BE2C (cell line): ENCODE measurements at places on chromosomes 4 and X.

DNA sequence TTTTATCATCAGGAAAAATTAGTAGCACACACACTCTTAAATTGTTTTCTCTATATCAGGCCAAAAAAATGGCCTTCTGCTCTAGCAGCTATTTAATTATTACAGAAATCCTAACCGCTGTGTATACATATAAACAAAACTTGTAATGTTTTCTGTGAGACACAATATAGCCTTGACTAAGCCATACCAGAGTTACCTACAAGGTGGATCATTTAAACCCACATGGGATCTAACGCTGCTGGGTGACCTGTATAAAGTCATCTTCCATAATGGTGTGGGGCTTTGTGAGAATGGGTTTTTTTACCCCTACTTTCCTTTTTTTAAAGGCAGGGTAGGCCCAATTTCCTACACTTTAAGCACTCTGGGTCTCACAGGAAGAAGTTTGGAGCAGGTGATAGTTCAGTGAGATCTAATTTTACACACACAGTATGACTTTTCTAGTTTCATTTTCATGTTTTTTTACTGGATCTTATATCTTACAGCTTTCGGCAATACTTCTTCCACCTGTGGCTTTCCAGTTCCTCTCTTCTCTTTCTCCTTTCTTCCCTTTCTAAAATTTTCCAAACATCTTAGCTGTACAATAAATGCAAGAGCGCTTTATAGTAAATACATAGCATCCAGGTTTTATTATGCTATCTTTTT lies 66.9 kb upstream of the MMAA start:
- no peak for DNase-seq

GRCh38 chr4:57314636-57315035 lies 204.5 kb upstream of the IGFBP7 start:
- no peak for DNase-seq

DNA sequence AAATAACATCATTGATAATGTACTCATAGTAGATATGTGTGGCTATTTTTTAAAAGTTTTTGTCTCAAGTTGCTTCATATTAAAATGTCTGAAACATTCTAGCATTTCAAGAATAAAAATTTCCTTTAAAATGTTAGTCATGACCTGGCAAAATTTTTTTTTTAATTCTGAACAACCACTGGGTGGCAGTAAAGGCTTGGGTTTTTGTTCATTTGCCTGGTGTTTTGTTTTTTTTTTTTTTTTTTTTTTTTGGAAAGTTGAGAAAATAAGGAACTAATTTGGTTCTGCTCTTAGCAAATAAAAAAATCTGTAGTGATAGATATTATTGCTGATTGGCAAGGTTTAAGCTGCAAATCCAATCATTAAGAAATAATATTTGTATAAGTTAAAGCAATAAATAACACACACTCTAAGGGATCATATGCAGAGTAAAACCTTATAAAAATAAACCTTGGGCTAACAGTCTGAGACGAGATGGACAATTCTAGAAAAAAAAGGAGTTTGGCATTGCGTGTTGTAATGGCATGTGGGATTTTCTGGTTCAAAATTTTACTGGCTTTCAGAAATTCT lies 81.4 kb downstream of the CEP44 start:
- peak; percentile 27 for DNase-seq

- peak; percentile 21 for DNase-seq
Observed at GRCh38 chrX:63350465-63350877, 661 bp downstream of the SPIN4 start.

- DNase-seq = no peak
Observed at GRCh38 chr4:142091085-142091513, 454.7 kb downstream of the IL15 start.

GRCh38 chr4:88549815-88550214 lies 26.2 kb upstream of the PYURF start:
- DNase-seq = no peak

- no peak for DNase-seq
Observed at GRCh38 chr4:147860960-147861359, 129.1 kb downstream of the ARHGAP10 start.

GRCh38 chrX:34893741-34894140 lies 48.9 kb upstream of the FAM47B start:
- DNase-seq = no peak

GRCh38 chr4:172245516-172245915 lies 432.3 kb downstream of the GALNTL6 start:
- no peak for DNase-seq

- peak; percentile 51 for DNase-seq
Observed at GRCh38 chrX:132092439-132093065, 35.3 kb downstream of the FRMD7 start.

GRCh38 chr4:57331959-57332358 lies 221.8 kb upstream of the IGFBP7 start:
- no peak for DNase-seq

GRCh38 chr4:125911481-125911880 lies 596.7 kb downstream of the FAT4 start:
- no peak for DNase-seq

DNA sequence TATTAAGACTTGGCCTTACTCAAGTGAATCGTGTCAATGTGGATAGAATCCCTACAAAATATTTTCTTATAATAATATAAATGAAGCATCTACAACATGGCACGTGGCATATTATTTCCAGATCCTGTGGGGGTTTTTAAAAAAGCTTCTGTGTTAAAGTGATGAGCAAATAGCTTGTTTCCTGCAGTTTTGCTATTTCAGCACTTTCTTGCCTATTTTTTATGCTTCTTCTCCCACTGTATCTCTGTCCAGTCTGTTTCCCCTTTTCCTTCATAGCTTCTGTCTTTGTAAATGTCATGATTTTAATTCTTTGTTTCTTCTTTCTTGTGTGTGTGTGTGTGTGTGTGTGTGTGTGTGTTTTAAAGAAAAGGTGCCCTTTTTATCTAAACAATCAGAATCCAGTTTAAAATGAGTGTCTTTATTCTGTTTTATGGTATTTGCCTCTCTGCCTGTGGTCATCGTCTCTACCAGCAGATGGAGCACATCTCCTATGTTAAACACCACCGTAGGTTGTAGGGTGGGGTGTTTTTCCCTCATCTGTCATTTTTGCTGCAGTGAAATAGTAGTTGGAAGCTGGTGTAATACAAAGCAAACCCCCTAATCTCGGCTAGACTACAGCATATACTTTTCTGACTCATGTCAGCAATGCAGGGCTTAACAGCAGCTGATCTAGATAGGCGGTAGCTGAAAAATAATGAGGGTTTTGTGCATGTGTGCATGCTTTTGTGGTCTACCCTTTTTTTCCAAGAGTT lies 33.1 kb downstream of the FTHL17 start:
- peak; percentile 52 for DNase-seq

GRCh38 chr4:77538144-77538543 lies 67.5 kb upstream of the CXCL13 start:
- no peak for DNase-seq

GRCh38 chr4:30828264-30828926 lies 108.2 kb downstream of the PCDH7 start:
- DNase-seq = no peak

DNA sequence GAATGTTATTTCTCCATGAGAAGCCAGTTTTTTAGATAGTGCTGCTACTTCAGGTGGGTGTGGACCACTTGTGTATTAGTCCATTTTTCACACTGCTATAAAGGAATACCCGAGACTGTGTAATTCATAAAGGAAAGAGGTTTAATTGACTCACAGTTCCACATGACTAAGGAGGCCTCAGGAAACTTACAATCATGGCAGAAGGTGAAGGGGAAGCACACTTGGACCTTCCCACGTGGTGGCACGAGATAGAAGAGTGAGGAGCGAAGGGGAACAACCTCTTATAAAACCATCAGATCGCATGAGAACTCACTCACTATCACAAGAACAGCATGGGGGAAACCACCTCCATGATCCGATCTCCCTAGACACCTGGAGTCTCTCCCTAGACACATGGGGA lies 3.4 kb upstream of the PPID start:
- DNase-seq = no peak

DNA sequence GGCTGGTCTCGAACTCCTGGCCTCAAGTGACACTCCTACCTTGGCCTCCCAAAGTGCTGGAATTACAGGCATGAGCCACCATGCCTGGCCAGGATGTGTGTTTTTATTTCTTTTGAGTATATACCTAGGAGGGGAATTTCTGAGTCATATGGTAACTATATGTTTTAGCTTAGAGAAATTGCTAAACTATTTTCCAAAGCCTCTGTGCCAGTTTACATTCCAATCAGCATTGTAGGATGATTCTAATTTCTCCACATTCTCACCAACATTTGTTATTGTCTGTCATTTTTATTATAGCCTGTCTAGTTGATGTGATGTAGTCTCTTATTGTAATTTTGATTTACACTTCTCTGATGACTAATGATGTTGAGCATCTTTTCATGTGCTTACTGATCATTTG lies 1576.0 kb downstream of the RPA4 start:
- no peak for DNase-seq

GRCh38 chrX:47722260-47722659 lies 63.3 kb upstream of the UXT start:
- no peak for DNase-seq

GRCh38 chr4:6655924-6656323 lies 15.4 kb downstream of the MRFAP1 start:
- no peak for DNase-seq

DNA sequence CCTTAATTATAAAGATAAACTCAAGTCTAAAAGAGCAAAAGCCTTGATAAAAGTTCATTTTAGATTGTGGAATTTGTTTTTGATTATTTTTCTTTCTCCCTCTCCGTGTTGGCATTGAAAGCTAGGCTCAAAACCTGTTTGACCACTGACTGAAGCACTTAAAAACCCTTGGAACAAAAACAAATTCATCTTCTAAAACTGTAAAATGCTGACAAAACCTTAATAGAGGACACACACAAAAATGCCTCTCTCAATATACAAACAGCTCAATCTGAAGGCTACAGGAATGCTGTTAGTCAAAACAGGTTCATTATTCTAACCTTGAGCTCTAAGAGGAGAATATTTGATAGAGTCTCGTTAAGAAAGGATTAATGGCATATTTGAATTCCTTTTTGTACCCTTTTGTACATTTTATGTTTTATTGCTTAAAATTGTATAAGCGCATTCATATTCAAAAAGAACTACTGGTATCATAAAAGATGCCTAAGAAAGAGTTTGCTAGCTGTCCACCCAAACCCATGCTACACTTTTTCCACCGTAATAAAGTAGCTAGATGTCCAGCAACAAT lies 74.3 kb upstream of the NAP1L5 start:
- DNase-seq = no peak

DNA sequence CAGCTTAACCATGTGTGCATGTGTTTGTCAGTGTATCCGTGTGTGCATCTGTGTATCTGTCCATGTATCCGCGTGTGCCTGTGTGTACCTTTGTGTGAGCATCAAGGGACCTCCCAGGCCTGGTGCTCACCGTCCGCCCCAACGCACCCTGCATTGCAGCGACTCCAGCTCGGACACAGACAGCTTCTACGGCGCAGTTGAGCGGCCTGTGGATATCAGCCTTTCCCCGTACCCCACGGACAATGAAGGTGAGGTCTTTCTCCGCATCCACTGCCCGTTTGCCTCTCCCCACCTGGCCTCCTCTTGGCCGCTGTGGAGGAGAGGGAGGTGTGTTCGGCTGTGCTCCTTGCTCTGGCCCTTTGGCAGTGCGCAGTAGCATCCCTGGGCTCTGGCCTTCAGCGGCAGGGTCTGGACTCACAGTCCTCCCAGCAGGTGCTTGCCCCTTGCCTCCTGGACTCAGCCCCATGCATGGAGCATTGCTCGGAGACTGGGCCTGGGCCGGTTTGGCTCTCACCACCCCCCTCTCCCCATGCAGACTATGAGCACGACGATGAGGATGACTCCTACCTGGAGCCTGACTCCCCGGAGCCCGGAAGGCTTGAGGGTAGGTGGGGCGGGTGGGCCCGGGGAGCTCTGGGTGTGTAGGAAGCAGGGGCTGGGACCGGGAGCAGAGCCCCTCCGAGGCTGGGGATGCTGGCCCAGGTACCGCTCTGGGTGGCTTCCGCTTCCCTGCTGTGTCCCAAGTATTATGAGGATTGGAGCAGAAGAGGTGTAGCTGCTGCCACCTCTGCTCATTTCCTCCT lies 16.4 kb upstream of the ADD1 start:
- peak; percentile 4 for DNase-seq

- DNase-seq = no peak
Observed at GRCh38 chrX:118249146-118249545, 96.8 kb upstream of the WDR44 start.

GRCh38 chr4:113057891-113058290 lies 8.4 kb downstream of the ANK2 start:
- no peak for DNase-seq

GRCh38 chr4:100421361-100421978 lies 96.4 kb downstream of the EMCN start:
- no peak for DNase-seq

- DNase-seq = no peak
Observed at GRCh38 chrX:109623997-109624396, 975 bp downstream of the KCNE5 start.

GRCh38 chr4:30402276-30402675 lies 317.9 kb upstream of the PCDH7 start:
- no peak for DNase-seq
